ENCODE measurements at places on chromosomes 12 and 14.

- DNase-seq: no peak
Observed at GRCh38 chr14:22556021-22556989, 32.7 kb downstream of the DAD1 start.

- no peak for DNase-seq
Observed at GRCh38 chr14:45073231-45073879, 10.6 kb upstream of the PRPF39 start.

GRCh38 chr12:20868277-20868676 lies 57.8 kb downstream of the SLCO1B3 start:
- no peak for DNase-seq

GRCh38 chr14:100419856-100420255 lies 96.7 kb downstream of the SLC25A47 start:
- no peak for DNase-seq

- no peak for DNase-seq
Observed at GRCh38 chr14:52241087-52241793, 26.3 kb upstream of the PTGDR start.

- no peak for DNase-seq
Observed at GRCh38 chr12:123934016-123934620, 38.5 kb downstream of the CCDC92 start.

DNA sequence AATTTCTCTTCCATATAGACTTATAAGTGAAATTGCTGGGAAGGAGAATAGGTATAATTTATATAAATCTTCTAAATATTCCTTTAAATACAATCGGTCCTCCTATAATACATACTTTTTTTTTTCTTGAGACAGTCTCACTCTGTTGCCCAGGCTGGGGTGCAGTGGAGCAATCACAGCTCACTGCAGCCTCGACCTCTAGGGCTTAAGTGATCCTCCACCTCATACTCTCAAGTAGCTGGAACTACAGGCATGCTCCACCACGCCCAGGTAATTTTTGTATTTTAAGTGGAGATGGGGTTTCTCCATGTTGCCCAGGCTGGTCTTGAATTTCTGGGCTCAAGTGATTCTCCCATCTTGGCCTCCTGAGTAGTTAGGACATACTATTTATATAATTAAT lies 29.7 kb upstream of the NPFF start:
- DNase-seq: no peak

DNA sequence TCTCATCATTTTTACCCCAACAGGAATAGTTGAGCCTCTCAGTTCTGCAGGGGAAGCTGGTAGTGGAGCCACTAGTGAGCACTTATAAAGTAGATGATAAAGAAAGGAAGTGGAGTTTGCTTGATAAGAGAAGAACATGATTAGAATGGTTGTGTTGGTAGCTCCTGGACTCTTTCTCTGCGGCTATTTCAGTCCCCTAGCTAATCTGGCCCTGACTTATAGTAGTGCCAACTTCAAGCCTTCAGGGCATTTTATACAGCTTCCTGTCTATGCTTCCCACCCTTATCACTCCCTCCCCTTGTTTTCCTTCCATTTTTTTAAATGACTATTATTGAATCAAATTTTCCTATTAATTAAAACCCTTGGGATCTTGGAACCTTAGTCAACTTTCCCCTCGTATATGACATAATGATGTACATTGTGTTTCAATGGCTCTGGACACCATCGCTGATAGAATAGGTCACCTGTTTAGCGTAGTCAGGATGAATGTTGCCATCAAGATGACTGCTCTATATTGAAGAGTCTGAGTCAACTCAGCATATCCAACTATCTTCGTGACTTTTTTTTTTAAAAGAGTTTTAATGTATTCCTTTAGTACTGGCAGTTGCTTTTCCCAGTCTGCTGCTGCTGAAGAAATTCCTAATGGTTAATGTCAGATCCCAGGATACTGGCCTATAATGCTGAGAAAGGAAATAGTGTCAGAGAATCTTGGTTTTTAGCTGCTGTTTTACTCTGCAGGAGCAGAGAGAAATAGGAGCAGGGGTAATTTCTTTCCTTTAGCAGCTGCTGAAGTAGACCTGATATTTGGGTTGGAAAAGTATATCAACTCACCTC lies 16.2 kb upstream of the PCNX1 start:
- no peak for DNase-seq

DNA sequence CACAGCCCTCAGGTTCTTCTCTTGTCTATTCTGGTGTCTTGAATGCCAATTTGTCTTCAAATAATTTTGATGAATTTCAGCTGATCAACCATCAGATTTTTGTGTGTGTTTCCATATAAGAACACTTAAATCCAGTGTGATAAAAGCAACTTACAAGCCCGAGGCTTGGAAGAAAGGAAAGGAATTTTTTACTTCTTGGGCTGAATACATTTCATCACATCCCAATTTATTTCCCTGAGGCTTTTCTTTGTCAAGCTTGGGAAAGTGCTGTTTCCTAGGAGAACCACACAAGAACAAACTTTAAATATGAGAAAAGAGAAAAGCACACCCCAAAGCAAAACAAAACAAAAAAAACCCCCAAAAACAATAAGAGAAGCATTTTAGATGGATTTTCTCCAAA lies 26.6 kb downstream of the GPRC5D start:
- no peak for DNase-seq

DNA sequence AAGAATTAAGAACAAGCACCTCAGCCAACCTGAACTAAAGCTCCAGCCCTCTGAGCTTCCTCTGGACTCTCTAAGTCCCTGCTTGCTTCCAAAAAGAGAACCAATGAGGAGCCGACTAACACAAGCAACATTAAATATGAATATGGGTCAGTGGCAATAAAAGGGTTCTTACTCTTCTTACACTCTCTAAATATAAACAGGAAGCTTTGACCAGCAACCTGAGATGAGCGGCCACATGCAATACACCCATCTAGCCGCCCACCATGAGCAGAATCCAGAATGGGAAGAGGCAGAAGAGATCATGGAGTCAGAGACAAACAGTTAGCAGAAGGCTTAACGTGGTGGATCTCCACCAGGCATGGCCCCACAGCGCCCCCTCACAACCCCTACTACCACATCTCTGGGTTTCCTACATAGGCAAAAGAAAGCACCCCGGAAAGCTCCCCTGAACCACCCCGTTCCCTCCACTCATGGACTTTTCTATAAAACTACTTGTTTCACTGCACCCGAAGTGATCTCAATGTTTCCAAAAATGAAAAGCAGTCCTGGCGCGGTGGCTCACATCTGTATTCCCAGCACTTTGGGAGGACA lies 59.4 kb downstream of the TTC7B start:
- DNase-seq: peak; percentile 2

DNA sequence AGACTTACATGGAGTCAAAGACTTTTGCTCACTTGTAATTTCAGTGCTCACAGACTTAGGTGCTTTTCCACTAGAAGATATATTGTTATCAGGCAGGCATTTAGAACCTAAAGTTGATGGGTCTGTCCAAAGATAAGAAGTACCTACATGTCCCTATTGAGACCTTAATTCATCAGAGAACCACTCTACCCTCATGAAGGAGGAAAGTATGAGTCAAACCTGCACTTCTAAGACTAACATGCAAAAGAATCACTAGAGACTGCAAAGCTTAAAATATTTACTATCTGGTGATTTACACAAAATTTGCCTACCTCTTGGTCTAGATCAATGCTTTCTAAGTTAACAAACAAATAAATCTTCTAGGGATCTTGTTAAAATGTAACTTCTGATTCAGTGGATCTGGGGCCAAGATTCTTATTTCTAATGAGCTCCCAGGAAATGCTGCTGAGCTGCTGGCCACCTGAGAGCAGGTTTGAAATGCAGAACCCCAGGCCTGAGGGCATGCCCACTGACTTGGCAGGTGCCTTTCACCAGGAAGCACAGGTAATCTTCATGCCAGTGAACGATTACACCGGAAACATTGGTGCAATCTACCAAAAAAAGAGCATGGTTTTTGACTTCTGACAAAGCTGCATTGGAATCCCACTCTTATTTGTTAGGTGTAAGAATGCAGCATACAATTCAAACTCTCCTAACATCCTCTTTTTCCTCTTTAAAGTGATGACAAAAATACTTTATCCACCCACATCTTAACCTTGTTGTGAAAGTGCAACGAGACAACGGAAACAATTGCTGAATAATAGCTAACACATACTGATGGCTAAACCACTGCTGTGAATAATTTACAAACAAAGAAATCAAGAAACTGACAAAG lies 214.2 kb downstream of the ADAMTS20 start:
- DNase-seq: no peak

DNA sequence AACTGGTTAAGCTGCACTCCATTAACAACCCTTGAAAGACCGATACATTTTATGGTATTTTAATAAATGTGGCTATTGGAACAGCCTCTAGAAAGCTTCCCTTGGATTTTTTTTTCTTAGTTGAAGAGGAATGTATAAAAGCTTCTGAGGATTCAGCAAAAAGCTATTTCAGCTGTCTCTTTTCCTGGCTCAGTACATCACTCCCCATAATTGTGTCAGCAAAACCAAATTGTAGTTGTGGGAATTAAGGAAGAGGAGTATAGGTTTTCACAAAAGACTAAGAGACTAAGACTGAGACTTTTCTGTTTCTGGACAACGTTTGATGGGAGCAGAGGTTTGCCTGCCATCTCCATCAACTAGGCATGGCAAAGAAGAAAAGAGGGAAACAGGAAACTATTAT lies 106.5 kb downstream of the C12orf50 start:
- DNase-seq: no peak

- no peak for DNase-seq
Observed at GRCh38 chr14:77273796-77274195, 2.8 kb upstream of the NGB start.

GRCh38 chr12:69247268-69248018 lies 8.1 kb downstream of the CPSF6 start:
- DNase-seq: no peak

DNA sequence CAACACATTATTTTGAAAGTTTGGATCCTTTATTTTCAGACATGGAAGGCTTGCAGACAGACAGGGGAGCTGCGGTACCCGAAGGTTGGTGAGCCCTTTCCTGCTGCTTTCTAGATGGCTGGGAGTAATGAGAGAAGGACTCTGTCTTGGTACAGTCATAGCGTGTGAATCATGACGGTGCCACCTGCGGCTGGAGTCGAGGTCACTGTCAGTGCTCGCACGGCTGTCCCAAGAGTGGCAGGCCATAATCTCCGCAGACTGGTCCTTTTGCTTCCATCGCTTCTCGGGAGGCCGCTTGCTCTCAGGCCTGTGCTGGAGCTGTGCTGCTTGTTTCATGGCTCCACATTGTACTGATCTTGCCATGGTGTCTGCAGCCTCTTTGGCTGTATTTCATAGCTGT lies 64.8 kb upstream of the RD3L start:
- no peak for DNase-seq

DNA sequence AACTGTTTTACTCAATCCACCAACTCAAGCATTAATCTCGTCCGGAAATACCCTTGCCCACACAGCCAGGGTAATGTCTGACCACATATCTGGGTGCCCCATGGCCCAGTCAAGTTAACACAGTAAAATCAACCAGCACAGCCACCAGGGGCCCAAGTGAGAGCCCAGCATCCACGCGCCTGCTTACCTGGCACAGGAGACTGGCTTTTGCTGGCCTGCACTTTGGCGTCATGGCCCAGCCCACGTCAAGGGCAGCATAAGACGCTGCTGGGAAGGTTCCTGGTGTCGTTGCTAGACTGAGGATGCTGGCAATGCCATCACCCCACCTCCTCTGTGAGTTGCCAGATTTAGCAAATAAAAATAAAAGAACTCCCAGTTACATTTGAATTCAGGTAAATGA lies 53.6 kb upstream of the BCL11B start:
- no peak for DNase-seq

DNA sequence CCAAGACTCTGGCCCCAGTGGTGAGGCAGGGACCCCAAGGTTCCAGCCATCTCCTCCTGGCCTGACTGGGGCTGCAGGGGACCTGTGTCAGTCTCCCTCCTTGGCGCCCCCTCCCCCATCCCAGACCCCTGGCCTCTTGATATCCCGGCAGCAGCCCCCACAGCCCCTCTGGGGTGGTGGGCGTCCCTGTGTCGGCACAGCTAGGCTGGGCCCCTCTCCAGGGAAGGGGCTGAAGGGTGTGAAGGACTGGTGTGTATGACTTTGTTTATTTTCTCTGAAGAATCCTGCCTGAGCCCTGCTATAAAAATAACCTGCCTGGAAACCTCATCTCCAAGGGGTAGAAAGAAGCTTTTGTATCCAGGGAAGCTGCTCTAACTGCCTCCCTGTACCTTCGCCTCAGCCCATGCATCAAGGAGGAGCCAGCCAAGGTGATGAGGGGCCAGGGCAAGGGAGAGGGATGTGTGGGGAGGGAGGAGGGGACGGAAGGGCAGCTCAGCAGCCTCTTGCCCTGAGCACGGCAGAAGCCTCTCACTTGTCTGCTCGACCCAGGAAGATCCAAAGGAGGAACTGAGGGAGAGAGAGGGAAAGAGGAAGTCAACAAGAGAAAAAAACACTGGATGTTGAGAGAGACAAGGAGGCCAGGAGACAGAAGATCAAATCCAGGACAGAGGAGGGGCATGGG lies 25.4 kb upstream of the COL2A1 start:
- no peak for DNase-seq

GRCh38 chr14:103066399-103066798 lies 9.1 kb upstream of the CDC42BPB start:
- no peak for DNase-seq

All from iPS DF 6.9 (cell line).